Mesenchymal stem cell (in vitro differentiated cells and primary cell): ENCODE measurements at places on chromosomes 7 and 10.

DNA sequence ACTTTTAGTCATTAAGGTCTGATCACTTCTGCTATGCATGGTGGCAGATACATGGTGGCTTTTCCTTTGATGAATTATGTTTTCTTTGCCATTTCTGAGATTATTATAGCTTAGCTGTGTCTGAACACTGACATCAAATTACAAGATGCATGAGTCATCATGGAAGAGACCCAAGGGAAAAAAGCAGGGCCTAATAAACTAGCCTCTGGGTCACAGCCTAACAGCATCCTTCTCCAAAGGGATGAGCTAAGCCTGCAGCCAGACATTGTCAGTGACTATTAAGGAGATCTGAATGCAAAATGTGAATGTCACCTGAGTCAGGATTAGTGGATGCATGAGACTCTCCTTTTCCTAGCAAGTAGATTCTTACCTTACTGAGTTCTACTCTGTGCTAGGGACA, 19.1 kb upstream of the OGDHL start:
- DNase-seq, result no peak

DNA sequence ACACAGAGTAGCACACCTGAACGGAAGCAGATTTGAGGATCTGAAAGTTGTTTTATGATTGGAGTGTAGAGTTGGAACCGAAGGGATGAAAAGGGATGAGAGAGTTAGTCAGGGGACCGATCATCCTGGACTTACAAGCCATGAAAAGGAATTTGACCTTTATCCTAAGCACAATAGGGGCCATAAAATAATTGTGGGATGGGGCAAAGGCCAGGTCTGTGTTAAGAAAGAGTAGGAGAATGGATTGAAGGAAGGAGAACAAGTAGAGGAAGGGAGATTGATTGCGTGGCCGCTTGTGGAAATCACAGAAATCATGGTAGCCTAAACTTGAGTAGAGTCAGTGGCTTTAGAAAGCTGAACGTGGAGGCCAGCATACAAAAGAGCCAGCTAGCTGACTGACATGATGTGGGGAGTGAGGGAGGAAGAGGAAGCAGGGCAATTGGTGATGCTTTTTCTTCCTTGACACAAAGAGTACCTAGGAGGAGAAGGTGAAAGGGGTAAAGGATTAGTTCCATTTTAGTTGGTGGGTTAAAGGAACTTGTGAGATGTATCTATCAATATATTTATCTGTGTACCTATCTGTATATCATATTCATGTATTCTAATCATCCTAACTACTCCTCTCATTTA, 67.1 kb upstream of the RPA3 start:
- DNase-seq, result no peak

DNA sequence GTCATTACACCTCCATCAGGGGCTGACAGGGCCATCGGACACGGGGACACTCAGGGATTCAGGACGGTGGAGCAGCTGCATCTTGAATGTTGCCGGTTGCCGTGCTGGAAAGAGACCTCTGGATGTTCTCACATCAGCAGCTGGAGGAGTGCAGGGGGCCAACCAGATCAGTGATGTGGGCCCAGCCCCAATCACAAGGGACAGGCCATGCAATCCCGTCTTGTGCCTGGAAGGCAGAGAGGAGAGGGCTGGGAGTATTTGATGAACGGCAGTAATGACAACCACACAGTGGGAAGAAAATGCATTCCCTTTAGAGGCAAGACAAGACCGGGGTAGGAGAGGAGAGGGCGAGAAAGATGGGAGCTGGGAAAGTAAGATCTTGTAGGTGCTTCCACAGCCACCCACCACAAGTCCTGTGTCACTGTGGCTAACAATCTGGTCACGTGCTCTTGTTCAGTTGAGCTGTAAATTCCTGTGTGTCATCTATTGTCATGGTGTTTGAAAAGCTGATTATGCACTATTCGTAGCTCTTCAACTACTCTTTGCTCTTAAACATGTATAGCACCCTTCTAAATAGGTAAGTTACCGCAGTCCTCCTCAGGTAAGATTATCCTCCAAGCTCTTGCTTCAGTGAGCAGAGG, 85.9 kb upstream of the LEP start:
- no peak for DNase-seq

GRCh38 chr10:126478546-126478945, 90.3 kb upstream of the ADAM12 start:
- no peak for DNase-seq

DNA sequence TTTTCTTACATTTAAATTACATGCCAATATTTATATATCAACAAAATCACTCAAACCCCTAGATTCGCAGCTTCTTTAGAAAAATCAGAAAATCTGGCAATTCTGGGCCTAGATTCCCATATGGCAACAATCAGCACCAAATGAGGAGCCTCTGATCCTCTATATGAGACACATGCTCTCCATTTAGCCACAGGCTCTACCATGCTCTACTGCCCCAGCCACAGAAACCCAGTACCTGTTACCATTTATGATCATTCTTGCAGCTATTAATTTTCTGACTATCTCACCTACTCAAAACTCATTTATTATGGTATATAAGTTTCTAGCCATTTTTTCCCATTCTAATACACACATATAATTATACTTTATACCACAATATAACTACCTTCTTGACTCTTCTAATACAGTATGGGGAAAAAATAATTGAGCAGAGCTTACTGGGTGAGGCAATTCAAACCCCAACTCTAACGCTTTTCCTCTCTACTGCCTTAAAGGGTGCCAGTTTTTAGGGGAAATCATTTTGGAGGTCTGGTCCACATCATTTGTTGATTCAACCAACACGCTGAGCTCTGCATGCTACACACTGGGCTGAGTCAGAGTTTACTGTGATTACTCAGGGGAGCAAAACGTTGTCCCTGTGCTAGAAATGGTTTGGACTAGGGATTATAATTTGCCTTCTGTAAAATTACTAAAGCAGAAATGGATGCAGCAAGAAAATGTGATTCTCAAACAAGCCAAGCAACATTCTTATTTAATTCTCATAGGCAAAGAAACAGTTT, 11.6 kb downstream of the PDLIM1 start:
- peak; percentile 78 for DNase-seq

DNA sequence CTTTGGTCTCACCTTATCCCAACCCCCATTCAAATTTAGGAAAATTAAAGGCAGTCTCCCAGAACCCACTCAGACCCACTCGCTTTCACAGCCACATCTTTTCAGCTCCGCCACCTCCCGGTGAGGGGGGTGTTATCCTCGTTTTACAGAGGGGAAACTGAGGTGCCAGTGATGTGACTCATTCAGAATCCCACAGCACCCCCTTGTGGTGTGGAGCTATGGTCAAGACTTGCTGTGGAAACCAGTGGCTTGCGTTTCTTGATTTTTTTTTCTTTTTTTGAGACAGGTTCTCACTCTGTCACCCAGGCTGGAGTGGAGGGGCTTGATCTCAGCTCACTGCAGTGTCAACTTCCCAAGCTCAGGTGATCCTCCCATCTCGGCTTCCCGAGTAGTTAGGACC, 27.6 kb downstream of the SLC35G1 start:
- DNase-seq, result no peak

DNA sequence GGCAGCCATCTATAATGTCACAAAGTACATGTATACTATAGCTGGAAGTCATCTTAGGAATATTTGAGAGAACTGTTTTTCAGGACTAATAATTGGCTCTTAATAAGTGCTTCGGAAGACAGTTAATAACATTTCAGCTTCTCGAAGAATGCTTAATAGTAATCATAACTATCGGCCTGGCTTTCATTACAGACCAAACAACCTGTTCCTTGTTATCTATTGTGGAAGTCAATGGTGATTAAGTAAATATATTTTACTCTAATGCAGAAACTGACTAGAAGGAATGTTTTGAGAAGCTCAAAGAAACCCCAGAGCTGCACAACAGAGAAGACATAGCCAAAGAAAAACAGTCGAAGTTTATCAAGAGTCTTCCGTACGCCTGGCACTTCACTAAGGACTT, 106.8 kb upstream of the FAM133B start:
- no peak for DNase-seq

DNA sequence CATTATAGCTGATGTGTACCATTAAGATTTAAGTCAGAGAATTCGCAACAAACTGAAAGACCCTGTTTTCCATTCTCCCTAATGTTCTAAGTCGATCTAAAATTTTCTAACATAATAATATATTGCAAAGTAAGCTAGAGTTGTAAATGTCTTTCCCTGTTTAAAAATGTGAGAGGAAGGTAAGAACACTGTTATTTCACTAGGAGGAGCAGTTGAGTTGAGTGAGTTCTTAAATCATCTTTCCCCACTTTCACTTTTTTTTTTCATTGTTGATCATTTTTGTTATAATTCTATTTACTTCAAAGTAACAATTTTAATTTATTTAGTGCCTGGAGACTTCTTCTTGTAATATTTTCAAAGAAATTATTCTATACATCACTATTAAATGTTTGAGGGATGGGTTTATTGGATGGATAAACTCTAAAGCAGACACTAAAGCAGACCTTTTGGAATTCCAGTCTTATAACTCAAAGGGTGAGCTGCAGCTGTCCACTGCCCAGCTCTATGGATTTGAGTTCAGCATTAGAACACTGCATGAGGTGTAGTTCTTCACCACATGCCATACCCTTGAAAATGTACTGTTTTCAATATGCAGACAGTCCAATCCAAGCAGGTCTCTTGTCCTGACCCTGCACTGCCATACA, 181.3 kb upstream of the FZD1 start:
- peak; percentile 42 for DNase-seq

GRCh38 chr10:3689871-3690510, 95.0 kb downstream of the KLF6 start:
- no peak for DNase-seq

- no peak for DNase-seq
Measured at GRCh38 chr10:131998050-131998844, 16.5 kb upstream of the BNIP3 start.

DNA sequence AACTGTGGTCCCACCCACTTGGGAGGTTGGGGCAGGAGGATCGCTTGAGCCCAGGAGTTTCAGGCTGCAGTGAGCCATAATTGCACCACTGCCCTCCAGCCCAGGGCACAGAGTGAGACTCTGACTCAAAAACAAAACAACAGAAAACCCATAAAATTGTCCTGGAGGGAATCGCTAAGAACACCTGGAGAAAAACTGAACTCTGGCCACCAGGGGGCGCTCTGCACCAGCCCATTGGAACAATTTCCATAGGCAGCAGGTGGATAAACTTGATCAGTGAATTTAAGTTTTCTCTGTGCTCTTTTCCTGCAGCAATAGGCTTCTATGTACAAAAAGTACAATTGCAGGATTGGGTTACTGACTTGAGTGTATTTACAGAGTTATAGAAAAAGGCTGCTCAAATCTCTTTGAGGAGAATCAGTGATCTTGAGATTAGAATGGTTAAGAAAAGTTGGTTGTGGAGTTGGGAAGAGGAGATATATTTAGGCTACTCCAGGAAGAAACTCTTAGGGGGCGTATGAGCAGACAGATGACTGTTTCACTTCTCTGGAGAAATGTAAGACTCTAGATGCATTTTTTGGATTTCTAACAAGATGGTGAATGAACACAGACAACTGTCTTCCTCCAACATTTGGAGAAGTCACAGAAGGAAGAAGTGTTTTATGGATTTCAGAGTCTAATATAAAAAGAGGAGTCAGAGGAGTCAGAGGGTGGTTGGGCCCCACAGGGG, 274.9 kb upstream of the GALNT17 start:
- peak; percentile 39 for DNase-seq

DNA sequence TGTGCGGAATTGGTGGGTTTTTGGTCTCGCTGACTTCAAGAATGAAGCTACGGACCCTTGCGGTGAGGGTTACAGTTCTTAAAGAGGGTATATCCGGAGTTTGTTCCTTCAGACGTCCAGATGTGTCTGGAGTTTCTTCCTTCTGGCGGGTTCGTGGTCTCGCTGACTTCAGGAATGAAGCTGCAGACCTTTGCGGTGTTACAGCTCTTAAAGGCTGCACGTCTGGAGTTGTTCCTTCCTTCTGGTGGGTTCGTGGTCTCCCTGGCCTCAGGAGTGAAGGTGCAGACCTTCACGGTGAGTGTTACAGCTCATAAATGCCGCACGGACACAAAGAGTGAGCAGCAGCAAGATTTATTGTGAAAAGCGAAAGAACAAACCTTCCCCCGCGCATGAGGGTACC, 670.7 kb downstream of the CNTNAP2 start:
- DNase-seq, result no peak

GRCh38 chr7:141153231-141153630, 79.4 kb downstream of the TMEM178B start:
- DNase-seq, result no peak

- DNase-seq, result no peak
Measured at GRCh38 chr7:79711660-79712059, 258.2 kb upstream of the MAGI2 start.

GRCh38 chr10:127408733-127409132, 140.4 kb upstream of the NPS start:
- no peak for DNase-seq

GRCh38 chr10:103765981-103766380, 89.4 kb downstream of the SH3PXD2A start:
- DNase-seq, result no peak

DNA sequence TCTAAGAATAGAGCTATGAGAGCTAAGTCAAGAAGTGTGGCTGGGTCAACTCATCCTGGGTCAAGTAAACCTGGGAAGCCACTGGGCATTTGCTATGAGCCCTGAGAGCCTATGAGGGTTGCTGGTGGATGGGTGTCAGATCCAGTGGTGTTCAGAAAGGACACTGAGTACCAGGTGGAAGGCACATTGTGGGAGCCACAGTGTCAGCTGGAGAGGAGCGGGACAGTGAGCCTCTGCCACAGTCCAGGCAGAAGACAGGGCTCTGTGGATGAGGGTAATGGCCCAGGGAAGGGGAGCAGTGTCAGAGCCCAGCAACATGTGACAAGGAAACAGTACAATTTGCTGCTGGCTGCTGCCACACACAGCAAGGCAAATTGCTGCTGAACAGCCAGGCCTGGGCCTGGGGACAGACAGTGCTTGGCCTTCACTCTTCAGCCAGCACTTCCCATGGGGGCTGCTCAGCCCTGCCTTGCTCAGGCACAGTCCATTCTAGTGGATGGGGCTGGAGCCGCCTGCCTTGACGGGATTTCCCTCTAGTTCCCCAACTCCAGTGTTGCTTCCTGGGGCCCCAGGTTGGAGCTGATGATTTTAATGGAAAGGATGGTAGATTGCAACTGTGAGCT, 90.9 kb upstream of the CHST15 start:
- no peak for DNase-seq

- DNase-seq, result no peak
Measured at GRCh38 chr7:94109556-94109955, 105.4 kb upstream of the BET1 start.

- DNase-seq, result peak; percentile 24
Measured at GRCh38 chr7:155188821-155189581, 108.7 kb upstream of the INSIG1 start.

- DNase-seq, result peak; percentile 24
Measured at GRCh38 chr7:20280475-20281351, 50.0 kb upstream of the ITGB8 start.

- DNase-seq, result no peak
Measured at GRCh38 chr7:91796122-91796521, 84.4 kb downstream of the MTERF1 start.
